Tibial nerve (tissue), 4 donors: ENCODE measurements at places on chromosomes 6 and 20. TPM values are rescaled to one million over a fixed set of nuclear protein-coding genes. Genes with fewer than 3 reads are reported as not detected.
A peak's percentile ranks its signal among the peaks of the same experiment; 100 is the strongest.

DNA sequence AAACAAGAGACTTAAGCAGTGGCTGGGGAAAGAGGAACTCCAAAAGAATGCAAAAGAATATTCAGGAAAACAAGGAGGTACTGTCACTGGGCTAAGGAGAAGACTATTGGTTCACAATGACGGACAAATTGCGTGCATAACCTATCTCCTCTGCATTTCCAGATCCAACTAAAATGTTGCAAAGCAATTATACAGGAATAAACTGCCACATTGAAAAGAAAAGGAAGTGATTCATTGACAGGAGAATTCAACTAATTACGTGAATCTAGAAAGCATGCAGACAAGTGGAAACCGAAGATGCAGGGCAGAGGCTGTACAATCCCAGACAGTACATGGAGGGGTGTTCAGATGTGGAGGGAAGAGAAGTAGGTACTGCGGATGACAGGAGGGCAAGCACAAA is 152.8 kb upstream of the RIPOR2 start:
- no peak overlapping the region for H3K27ac ChIP-seq
- DNase-seq: no peak
- no peaks in the 10 kb centered on the region for H3K4me1 ChIP-seq
- no peak overlapping the region for H3K4me3 ChIP-seq

DNA sequence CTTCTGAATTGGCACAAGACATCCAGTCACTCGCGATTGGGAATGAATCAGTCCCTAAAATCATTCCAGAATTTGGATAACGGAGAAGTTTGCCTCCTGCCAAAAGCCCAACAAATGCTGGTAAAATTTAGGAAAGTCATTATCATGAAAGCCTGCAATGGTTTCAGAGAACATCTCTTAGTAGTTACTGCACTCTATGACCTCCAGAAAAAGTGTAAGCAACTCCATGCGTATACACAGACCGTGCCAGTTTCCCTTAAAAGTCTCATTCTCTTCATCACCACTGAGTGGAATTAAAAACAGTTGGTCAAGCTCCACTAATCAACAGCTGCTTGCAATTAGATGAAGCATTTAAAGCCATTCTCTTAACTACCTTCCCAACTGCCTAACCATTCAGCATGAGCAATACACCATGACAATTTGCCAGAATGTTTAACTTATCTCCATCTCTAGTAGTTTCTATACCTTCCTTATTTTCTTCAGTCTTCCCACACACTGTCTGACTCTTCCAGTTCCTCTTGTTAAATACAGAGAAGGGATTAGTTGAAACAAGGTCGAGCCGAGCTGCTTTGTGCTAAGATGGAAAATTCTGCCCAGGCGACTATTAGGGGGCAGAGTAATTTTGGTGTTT is 183.6 kb upstream of the PRDM1 start:
- H3K4me3 ChIP-seq: no peak overlapping the region
- DNase-seq: no peak
- no peaks in the 10 kb centered on the region for H3K4me1 ChIP-seq
- no peak overlapping the region for H3K27ac ChIP-seq
- no peaks in the 10 kb centered on the region for H3K36me3 ChIP-seq

DNA sequence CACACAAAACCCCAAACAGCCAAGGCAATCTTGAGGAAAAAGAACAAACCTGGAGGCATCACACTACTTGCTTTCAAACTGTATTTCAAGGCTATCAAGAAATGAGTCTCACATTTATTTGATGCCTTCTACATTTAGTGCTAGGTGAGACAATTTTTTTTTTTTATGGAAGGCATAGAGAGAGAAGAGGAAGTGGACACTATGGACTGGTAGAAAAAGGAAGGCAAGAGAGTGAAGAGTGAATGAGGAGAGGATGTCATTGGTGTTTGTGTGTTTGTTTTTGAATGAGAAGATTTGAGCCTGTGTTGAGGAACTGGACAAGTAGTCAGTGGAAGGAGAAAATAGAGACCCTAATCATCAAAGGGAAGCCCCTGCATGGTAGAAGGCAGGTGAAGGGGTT is 182.0 kb upstream of the JAG1 start:
- no peak overlapping the region for H3K27ac ChIP-seq
- no peak overlapping the region for H3K4me3 ChIP-seq
- H3K36me3 ChIP-seq: no peaks in the 10 kb centered on the region
- no peak for DNase-seq

GRCh38 chr6:25010902-25011625 is 75.3 kb upstream of the RIPOR2 start:
- no peaks in the 10 kb centered on the region for H3K27me3 ChIP-seq
- no peak overlapping the region for H3K4me3 ChIP-seq
- DNase-seq: no peak
- H3K36me3 ChIP-seq: no peaks in the 10 kb centered on the region

DNA sequence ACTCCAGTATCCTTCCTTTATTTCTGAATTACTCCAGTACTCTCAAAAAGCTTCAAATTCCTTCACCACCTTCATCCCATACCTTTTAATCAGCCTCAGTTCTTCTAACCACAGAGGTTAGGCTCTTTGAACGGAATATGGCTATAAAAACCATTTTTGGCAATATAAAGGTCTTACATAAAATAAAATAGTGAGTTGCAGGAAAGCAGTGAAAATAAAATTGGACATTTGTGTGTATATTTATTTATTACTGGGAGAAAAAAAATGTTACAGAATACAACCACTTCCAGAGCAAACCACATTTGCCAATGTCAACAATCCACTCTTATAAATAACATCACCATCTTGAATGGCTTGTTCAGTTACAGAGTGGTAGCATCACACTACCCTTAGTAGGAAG is 7.7 kb downstream of the HDDC2 start:
- no peak overlapping the region for H3K4me3 ChIP-seq
- H3K27ac ChIP-seq: no peak overlapping the region
- H3K36me3 ChIP-seq: no peaks in the 10 kb centered on the region
- H3K27me3 ChIP-seq: no peaks in the 10 kb centered on the region
- no peaks in the 10 kb centered on the region for H3K4me1 ChIP-seq

DNA sequence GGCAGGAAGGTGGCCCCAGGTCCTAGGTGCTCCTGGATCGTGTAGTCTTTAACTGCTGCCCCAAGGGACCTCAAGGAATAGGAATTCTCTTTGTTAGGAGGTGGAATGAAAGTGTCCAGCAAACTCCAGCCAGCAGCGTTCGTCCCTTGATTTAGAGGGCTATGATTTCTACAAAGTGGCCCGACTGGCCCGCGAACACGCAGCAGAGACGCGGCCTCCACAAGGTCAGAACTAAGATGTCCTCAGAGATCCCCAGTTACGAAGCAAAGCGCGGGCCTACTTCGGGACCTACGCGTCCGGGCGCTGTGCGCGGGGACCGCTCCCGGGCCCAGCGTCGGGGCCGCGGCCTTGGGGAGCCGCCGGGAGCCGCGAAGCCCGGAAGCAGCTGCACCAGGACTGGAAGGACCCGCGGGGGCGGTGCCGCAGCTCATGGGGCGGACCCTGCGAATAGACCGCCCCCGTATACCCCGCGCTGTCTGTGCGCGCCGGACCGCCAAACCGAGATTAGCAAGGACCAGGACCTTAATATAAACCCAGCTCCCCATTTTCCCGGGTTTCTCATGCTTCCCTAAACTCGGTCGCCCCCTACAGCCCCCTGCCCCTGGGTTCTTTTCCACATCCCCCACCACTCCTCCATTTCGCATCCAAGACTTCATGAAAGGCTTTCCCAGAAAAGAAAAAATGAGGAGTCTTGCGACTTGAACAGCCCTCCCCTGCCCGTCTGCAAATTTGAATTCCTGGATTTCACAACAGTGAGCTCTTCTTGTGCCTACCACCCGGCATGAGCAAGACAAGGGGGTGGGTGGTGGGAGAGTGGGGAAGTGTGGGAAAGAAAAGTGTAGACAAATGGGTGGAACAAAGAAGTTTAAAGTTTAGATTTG is at the start of gene C6orf47:
Gene C6orf47, minus strand, starts transcription at position 398 of the 881 bp plus-strand sequence. CDS start 831 bp downstream, outside the sequence.
- H3K36me3 ChIP-seq: no peaks in the 10 kb centered on the region
- H3K27ac ChIP-seq: peak within 1 kb of the TSS; percentile 73
- peaks cover 67% of the 10 kb centered on the region for H3K4me1 ChIP-seq
- H3K4me3 ChIP-seq: peak within 1 kb of the TSS; percentile 67

DNA sequence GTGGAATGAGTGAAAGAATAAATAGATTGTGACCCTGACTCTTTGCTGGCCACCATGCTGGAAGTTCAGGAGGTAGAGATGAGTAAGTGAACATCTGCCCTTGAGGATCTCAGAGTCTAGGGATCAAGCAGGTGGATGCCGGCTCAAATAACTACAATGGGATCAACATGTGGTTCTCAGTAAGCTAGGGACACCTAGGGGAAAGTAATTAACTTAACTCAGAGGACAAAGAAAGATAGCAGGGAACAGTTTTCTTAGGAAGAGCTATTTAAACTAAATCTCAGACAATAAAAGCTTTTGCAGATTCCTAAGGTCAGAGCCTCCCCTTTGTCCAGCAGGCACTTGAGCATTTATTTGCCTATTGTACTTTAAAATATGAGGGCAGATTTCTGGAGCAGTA is 29.1 kb downstream of the SLC13A3 start:
- H3K4me3 ChIP-seq: no peak overlapping the region
- H3K36me3 ChIP-seq: no peaks in the 10 kb centered on the region
- no peak for DNase-seq
- no peaks in the 10 kb centered on the region for H3K27me3 ChIP-seq
- H3K4me1 ChIP-seq: no peaks in the 10 kb centered on the region

DNA sequence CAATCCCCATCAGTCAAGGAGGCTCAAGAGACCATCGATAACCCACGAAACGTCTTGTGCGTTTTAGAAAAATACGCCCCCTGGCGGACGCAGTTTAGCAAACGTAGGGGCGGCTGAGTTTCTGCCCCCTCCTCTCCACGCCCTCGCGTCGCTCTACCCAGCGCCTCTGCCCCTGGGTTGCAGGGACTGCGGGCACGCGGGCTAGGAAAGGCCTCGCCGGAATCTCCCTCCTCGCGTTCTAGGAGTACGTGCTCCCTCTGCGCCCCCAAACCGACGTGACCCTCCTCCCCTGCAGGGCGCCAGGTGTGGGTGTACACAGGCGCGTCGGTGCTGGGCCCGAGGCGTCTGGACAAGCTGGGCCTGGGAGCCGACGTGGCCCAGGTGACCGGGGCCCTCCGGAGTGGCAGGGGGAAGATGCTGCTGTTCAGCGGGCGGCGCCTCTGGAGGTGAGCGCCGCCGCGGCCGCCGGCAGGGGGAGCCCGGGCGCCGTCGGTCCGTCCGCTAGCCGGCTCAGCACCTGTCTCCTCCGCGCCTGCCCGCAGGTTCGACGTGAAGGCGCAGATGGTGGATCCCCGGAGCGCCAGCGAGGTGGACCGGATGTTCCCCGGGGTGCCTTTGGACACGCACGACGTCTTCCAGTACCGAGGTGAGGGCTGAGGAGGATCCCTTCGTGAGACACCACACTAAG is 5.3 kb downstream of the MMP9 start:
- no peak overlapping the region for H3K27ac ChIP-seq
- no peaks in the 10 kb centered on the region for H3K36me3 ChIP-seq
- no peaks in the 10 kb centered on the region for H3K27me3 ChIP-seq
- peak; percentile 38 for DNase-seq

DNA sequence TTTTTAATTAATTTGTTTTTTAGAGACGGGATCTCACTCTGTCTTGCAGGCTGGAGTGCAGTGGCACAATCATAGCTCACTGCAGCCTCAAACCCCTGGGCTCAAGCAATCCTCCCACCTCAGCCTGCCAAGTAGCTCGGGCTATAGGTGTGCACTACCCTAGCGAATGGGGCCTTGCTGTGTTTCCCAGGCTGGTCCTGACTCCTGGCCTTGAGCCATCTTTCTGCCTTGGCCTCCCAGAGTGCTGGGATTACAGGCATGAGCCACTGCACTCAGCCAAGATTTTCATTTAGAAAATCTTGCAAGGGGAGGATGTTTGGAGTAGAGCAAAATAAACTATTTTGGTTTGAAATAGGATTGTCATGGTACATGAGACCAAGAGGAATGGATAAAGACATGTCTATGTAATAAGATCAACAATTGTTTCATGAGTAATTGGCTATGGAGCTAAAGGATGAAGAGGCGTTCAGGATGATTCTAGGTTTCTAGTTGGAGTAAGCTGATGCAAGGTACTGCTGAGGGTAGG is 237.8 kb downstream of the UST start:
- no peak for DNase-seq
- no peaks in the 10 kb centered on the region for H3K27me3 ChIP-seq
- peaks cover 7% of the 10 kb centered on the region for H3K4me1 ChIP-seq
- H3K36me3 ChIP-seq: no peaks in the 10 kb centered on the region
- no peak overlapping the region for H3K4me3 ChIP-seq

GRCh38 chr6:137414599-137414998 is 79.6 kb downstream of the OLIG3 start:
- H3K4me1 ChIP-seq: peaks cover 9% of the 10 kb centered on the region
- no peak overlapping the region for H3K4me3 ChIP-seq
- H3K36me3 ChIP-seq: no peaks in the 10 kb centered on the region
- DNase-seq: no peak
- no peaks in the 10 kb centered on the region for H3K27me3 ChIP-seq

- no peaks in the 10 kb centered on the region for H3K36me3 ChIP-seq
- no peaks in the 10 kb centered on the region for H3K4me1 ChIP-seq
- no peak for DNase-seq
- no peak overlapping the region for H3K4me3 ChIP-seq
Observed at GRCh38 chr20:37333848-37334318, 12.1 kb upstream of the SRC start.

GRCh38 chr6:147881432-147881831 is 372.9 kb downstream of the SAMD5 start:
- no peaks in the 10 kb centered on the region for H3K36me3 ChIP-seq
- H3K4me3 ChIP-seq: no peak overlapping the region
- H3K4me1 ChIP-seq: no peaks in the 10 kb centered on the region
- DNase-seq: no peak

GRCh38 chr20:59579404-59580145 is 24.8 kb upstream of the PHACTR3 start:
- no peaks in the 10 kb centered on the region for H3K36me3 ChIP-seq
- DNase-seq: no peak
- no peak overlapping the region for H3K4me3 ChIP-seq

PROKR2 gene
- not detected for total RNA-seq

FHL5 gene
- total RNA-seq: 38.0 TPM

FGD2 gene
- 48.8 TPM for total RNA-seq

SLC35D3 gene
- total RNA-seq: not detected

MTFR2 gene
- total RNA-seq: 0.84 TPM

RSPO4 gene
- total RNA-seq: 0.66 TPM

TMEM200A gene
- 5.3 TPM for total RNA-seq

SPAG4 gene
- 2.4 TPM for total RNA-seq

BEND6 gene
- 4.2 TPM for total RNA-seq
